ENCODE measurements at places on chromosomes 3 and 15.

GRCh38 chr15:35071106-35071505 lies 14.0 kb downstream of the NANOGP8 start:
- no peak for DNase-seq

DNA sequence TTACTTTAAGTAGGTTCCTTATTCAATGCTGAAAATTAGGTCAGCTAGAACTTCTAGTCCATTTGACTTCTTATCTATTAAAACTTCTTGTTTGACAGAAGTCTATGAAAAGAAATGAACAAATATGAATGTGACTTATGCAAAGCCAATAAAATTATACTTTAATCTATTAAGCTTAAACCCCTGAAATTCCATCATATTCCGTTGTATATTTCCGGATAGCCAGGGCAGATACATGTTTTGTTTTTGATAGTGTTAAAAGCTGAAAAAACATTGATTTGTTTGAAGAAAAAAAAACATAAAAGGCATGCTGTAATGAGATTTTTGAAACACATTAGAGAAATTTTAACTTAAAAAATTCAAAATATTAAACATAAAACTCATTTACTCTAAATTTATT lies 667.2 kb upstream of the NAALADL2 start:
- no peak for DNase-seq

GRCh38 chr15:85718981-85719380 lies 75.7 kb downstream of the KLHL25 start:
- no peak for DNase-seq

DNA sequence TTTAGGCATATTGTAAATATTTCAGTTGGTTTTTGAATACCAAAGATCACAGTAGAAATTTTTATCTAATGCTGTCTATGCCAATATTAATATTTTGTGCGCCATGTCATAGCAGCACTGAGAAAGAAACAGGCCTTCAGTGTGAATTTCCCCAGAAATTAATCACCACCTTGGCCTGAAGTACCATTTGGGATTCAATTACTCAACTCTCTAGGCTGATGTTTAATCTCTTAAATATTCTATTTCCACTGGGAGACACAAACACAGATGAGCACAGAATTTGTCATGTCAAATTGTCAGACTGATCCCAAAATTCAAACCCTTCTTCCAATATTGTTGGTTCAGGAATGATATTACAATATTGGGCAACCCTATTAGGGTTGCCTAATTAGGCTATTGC lies 509.3 kb downstream of the ROBO1 start:
- no peak for DNase-seq

DNA sequence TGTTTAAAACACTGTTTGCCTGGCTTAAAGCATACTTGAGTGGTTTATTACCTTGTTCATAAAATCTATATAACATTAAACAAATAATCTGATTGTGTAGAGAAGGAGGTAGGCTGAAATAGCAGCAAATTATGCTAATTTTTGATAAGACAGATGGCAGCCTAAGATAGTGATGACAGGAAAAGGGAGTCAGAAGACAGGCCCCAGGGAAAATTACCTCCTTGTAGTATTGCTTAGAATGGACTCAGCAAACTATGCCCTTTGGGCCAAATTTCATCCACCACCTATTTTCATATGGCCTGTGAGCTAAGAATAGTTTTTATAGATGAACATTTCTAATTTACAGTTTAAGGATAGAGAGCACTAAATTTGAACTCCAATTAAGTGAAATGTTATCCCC lies 37.8 kb downstream of the CHD2 start:
- no peak for DNase-seq

DNA sequence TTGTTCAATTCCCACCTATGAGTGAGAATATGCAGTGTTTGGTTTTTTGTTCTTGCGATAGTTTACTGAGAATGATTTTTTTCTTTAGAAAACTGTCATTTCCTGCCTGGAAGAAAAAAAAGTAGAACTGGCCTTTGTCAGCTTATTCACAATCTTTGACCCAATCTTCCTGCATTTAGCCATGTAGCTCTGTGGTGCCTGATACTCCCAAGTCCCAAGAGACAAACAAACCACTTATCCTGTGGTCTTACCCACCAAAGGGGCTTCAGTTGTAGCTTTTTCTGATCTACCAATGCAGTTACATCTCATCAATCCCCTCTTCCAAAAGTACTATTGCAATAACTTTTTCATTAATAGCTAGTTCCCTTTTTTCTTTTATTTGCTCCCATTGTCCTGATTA lies 444.6 kb downstream of the GRM7 start:
- DNase-seq, result no peak

GRCh38 chr3:49842843-49843517 lies 13.4 kb downstream of the TRAIP start:
- DNase-seq, result no peak

- DNase-seq, result no peak
Measured at GRCh38 chr15:88765212-88765611, 38.0 kb upstream of the ACAN start.

GRCh38 chr3:150515210-150515609 lies 31.1 kb downstream of the SERP1 start:
- no peak for DNase-seq

DNA sequence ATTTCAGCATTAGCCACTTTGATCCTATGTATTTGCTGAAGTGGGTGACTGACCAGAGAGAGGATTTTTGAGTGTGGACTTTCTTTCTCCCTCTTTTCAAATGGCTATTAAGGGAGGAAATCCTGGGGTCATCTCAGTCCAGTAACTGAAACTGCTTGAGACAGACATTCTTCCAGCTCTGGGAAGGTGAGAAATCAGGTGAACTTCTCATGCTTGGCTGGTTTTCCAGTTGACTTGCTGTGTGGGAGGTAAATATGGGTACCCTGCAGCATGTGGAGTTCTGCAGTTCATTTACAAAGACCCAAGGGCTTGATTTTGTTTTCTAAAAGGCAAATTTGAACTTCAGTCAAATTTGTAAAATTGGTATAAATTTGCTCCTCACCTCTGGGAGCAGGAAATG lies 461.1 kb upstream of the TBL1XR1 start:
- no peak for DNase-seq

- DNase-seq, result no peak
Measured at GRCh38 chr15:40688932-40689799, 5.8 kb upstream of the RAD51 start.

DNA sequence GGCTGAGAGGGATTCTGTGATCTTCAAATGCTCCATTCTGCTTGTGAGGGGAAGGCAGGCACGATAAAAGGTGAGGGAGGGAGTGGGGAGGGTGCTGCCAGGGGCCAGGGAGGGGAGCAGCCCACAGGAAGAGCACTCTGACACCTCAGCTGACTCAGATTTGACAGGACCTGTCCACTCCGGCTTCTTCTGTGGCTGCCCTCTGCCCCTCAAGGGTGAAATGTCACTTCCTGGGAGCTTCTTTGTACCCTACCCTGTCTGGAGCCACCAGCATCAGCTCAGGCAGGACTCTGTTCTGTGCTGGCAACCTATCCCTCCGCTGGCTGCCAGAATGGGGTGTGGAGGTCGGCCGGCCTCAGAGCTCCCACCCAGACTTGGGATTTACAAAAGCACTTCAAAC lies 114.0 kb upstream of the HACD2 start:
- no peak for DNase-seq

- no peak for DNase-seq
Measured at GRCh38 chr3:42763021-42763420, 10.0 kb downstream of the CCDC13 start.

- no peak for DNase-seq
Measured at GRCh38 chr3:81581966-81582599, 179.4 kb downstream of the GBE1 start.

GRCh38 chr3:36372534-36372935 lies 7.8 kb upstream of the STAC start:
- no peak for DNase-seq

- no peak for DNase-seq
Measured at GRCh38 chr3:155963570-155963969, 93.1 kb downstream of the GMPS start.

DNA sequence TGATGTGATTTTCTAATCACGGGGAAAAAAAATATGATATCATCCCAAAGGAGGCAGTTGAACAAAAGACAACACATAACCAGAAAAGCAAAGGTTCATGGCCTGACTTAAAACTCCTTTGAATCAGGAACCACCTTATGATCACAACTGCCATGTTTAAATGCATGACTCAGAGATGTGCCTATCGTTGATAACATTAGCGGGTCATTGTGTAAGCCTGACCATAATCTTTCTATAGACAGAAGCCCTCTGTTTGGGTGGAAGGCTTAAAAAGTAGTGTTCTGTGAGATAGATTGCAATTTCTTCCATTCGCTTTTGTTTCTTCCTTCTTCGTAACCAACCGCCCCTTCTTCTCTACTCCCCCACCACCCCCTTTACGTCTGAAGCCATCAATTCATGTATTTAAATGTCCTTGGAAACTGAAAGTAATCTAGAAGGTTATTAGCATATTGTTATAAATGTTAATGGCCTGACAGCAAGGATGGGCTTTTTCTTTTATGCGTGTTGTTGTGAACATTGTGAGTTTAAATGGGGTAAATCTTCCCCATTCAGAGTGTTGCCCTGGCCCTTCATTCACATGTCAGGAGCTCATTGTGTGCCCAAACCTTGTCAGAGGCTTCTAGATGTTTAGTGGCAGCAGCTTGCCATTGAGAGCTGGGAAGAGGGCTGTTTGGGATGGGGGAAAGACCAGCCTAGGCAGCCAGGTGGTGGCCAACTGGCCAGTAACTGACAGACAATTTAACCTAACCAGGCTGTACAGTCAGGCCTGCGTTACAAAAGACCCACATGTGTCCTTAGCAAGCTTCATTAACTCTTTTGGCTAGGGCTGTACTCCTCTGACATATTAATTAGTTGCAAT lies 64.5 kb downstream of the EPHA3 start:
- DNase-seq, result no peak

- DNase-seq, result no peak
Measured at GRCh38 chr15:31268108-31268501, 58.5 kb upstream of the KLF13 start.

DNA sequence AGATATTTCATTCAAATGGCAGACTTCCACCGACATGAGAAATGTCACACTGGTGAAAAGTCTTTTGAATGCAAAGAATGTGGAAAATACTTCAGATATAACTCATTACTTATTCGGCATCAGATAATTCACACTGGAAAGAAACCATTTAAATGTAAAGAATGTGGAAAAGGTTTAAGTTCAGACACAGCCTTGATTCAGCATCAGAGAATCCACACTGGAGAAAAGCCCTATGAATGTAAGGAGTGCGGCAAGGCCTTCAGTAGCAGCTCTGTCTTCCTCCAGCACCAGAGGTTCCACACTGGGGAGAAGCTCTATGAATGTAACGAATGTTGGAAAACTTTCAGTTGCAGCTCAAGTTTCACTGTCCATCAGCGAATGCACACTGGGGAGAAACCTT lies 8.6 kb upstream of the ZNF621 start:
- no peak for DNase-seq

GRCh38 chr3:34683851-34684250 lies 885.4 kb downstream of the PDCD6IP start:
- DNase-seq, result no peak

DNA sequence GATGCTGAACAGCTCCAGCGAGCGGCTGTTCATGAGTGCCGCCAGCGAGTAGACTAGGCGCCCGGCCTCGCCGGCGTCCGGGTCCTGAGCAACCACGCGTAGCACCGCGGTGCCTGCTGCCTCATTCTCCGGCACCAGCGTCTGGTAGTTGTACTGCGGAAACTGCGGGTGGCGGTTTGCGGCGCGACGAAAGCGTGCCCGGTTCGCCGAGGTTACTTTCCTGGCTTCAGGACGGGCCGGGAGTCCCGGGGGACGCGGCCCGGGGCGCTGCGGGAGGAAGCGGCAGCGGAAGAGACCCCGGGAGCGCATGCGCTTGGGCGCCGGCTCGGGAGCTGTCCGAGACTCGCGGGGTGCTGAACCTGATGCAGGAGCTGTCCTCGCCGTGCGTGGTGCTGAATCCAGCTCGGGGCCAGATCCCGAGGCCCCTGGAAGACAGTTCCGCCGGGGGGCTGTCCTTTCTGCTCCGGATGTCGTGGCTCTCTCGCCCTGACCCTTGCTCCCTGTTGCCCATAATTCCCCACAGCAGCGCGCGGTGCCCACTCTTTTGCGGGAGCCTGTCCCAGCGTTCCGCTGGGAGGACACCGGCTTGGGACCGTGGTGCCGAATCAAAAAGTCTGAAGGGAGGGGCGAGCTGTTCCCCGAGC lies 1.1 kb downstream of the CELSR3 start:
- DNase-seq, result peak; percentile 70

GRCh38 chr15:70101459-70102113 lies 3.9 kb upstream of the TLE3 start:
- DNase-seq, result no peak

- no peak for DNase-seq
Measured at GRCh38 chr15:85534031-85534430, 153.6 kb downstream of the AKAP13 start.

- no peak for DNase-seq
Measured at GRCh38 chr3:193960487-193961274, 175.3 kb upstream of the HES1 start.

GRCh38 chr15:40137303-40138200 lies 23.3 kb upstream of the BUB1B start:
- no peak for DNase-seq
